ENCODE measurements at places on chromosomes 5 and 9. TPM values are rescaled to one million over a fixed set of nuclear protein-coding genes. Genes with fewer than 3 reads are reported as not detected.

PPIC gene
- 88.0 TPM for total RNA-seq

ASPN gene
- 7.3 TPM for total RNA-seq

IL3 gene
- not detected for total RNA-seq

CTXN3 gene
- total RNA-seq: not detected

TAS2R1 gene
- total RNA-seq: 0.28 TPM

G3BP1 gene
- 331 TPM for total RNA-seq

CCL27 gene
- not detected for total RNA-seq

CDX1 gene
- total RNA-seq: 0.38 TPM

FBXO10 gene
- 9.4 TPM for total RNA-seq

MAP1B gene
- 501 TPM for total RNA-seq

TSLP gene
- total RNA-seq: 13.5 TPM

ADAMTSL1 gene
- total RNA-seq: 63.1 TPM

SHOC1 gene
- total RNA-seq: under 0.01 TPM

PSMB7 gene
- total RNA-seq: 144 TPM

SHISAL2B gene
- total RNA-seq: not detected

SLCO4C1 gene
- under 0.01 TPM for total RNA-seq

PCDHA13 gene
- under 0.01 TPM for total RNA-seq

TGFBI gene
- total RNA-seq: 601 TPM

AIF1L gene
- total RNA-seq: 0.58 TPM

TMEM171 gene
- 5.6 TPM for total RNA-seq

LECT2 gene
- total RNA-seq: not detected

PCDHGA1 gene
- 0.38 TPM for total RNA-seq

TAF1L gene
- not detected for total RNA-seq

CKMT2 gene
- total RNA-seq: 1.3 TPM

GLRA1 gene
- total RNA-seq: not detected

UGT3A1 gene
- not detected for total RNA-seq

FOXD4L5 gene
- under 0.01 TPM for total RNA-seq

FOXD4L6 gene
- not detected for total RNA-seq

ADAMTS19 gene
- under 0.01 TPM for total RNA-seq

PKD2L2 gene
- 0.38 TPM for total RNA-seq

MEIKIN gene
- total RNA-seq: not detected

STKLD1 gene
- total RNA-seq: 0.19 TPM

NHP2 gene
- total RNA-seq: 101 TPM

SEMA5A gene
- 44.3 TPM for total RNA-seq

TRPM3 gene
- total RNA-seq: 3.1 TPM

CCIN gene
- total RNA-seq: 1.7 TPM

SLC6A19 gene
- total RNA-seq: not detected

ZDHHC11B gene
- total RNA-seq: under 0.01 TPM

FOXD1 gene
- total RNA-seq: 6.5 TPM

NUTM2G gene
- total RNA-seq: not detected

WDR31 gene
- 1.3 TPM for total RNA-seq

SNCAIP gene
- 0.85 TPM for total RNA-seq

FUBP3 gene
- total RNA-seq: 40.8 TPM

VDAC1 gene
- 462 TPM for total RNA-seq

AK8 gene
- total RNA-seq: under 0.01 TPM

PCDHGA7 gene
- total RNA-seq: 3.7 TPM

SKIC3 gene
- total RNA-seq: 147 TPM

SEMA6A gene
- 0.28 TPM for total RNA-seq

TMEM161B gene
- total RNA-seq: 9.4 TPM

OLFM1 gene
- 5.1 TPM for total RNA-seq

Measured in regular cardiac myocyte (primary cell).